Breast epithelium (tissue), 4 donors: ENCODE measurements at places on chromosomes 6 and 20. TPM values are rescaled to one million over a fixed set of nuclear protein-coding genes. Genes with fewer than 3 reads are reported as not detected.

The RNF39 gene
- 40.0 TPM for total RNA-seq

The DEFB132 gene
- total RNA-seq = 0.33 TPM

The BTNL2 gene
- total RNA-seq = not detected

The ETV7 gene
- total RNA-seq = 0.44 TPM

The LY6G6D gene
- not detected for total RNA-seq

The CTCFL gene
- not detected for total RNA-seq

The RAET1L gene
- total RNA-seq = not detected

The TREML2 gene
- under 0.01 TPM for total RNA-seq

The SNAI1 gene
- 0.80 TPM for total RNA-seq

The XKR7 gene
- total RNA-seq = not detected

The IMPG1 gene
- not detected for total RNA-seq

The PTPRK gene
- total RNA-seq = 77.0 TPM

The PGC gene
- not detected for total RNA-seq

The C20orf141 gene
- not detected for total RNA-seq

DNA sequence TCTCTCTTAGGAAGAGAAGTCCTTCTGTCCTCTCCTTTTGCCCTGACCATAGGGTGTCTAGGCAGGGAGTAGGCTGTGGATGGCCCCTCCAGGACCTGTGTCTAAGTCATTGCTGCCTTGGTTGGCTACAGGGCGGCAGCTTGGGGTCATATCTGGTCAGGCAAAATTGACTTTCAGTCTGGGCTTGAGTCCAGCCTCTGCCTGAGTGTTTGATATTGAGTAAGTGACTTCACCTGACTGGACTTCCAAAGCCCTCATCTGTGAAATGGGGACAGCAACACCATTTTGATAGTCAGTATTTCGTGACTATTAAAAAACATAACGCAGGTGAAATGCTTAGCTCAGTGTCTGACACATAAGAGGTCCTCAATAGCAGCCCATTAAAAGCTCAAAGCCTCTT, 4.6 kb downstream of the TGM3 start:
- DNase-seq = no peak

GRCh38 chr6:36019167-36019566, 5.3 kb downstream of the SLC26A8 start:
- DNase-seq = no peak

DNA sequence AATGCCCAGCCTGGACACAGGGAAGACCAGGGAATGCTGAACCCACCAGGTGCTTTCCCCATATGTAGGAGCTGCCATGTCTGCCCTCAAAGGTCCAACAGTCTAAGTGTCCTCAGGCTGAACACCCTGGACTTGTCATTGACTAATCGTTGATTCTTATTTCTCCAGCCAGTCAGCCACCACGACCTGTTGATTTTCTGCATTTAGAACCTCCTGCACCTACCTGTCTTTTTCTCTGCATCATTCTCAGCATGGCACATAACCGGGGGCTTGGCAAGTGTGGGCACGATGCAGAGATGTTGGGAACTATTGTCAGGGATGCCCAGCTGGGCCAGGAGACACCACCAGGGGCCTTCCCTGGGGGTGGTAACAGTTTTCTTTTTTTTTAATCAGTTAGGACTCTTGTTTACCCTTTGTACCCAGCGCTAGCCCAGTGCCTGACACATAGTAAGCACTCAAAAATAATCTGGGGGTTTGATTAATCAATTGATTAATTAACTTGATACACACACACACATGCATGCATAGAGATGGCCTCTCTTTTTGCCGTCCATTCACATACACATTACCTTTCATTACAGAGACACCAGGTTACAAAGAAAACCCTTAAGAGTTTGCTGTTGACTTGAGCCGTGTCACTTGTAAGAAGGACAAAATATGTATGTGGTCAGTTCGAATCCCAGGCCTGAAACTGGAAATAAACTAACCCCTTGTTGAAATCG, 29.0 kb upstream of the SCUBE3 start:
- no peak for DNase-seq

DNA sequence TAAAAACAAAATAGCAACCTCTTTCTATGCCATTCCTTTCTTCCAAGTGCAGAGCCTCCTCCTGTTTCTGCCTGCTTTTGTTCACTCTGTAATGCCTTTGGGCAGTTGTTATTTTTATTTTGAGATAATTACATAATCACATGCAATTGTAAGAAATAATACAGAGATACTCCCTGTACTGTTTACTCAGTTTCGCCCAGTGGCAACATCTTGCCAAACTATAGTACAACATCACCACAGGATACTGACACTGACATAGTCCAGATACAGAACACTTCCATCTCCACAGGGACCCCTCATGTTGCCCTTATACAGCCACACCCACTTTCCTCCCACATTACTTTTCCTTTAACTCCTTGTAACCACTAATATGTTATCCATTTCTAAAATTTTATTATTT, 59.7 kb downstream of the BANF2 start:
- no peak for DNase-seq

GRCh38 chr6:6024220-6024619, 17.5 kb upstream of the NRN1 start:
- DNase-seq = no peak

- no peak for DNase-seq
These were observed 16.6 kb upstream of the CCND3 start for GRCh38 chr6:41958022-41958856.

- peak; percentile 50 for DNase-seq
These were observed 37.4 kb downstream of the COX4I2 start for GRCh38 chr20:31674895-31675827.

- no peak for DNase-seq
These were observed 304.2 kb downstream of the ADGRG6 start for GRCh38 chr6:142605922-142606485.

DNA sequence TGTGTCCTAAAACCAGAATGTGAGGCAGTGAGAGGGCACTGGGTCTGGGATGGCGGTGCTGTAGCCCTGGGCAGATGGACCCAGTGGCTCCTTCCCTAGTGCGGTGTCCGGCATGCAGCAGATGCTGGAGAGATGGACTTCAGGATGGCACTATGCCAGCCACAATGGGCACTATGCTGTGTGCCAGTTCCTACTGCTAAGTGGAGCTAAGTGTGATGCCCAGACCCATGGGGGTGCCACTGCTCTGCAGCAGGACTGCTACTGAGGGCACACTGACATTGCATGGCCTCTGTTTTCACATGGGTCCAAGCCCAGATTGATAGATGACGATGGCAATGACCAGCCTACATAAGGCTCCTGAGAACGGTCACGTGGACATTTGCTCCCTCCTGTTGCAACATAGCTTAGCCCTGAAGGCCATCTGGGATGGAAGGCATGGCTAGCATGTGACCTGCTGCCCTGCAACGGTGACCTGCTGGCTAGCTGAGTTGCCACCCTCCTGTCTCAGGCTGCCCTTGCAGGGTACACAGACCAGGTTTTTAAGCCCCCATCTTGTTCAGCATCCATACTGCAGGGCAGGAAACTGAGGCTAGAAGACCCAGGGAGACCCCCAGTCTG, 31.3 kb upstream of the KCNK16 start:
- DNase-seq = no peak

DNA sequence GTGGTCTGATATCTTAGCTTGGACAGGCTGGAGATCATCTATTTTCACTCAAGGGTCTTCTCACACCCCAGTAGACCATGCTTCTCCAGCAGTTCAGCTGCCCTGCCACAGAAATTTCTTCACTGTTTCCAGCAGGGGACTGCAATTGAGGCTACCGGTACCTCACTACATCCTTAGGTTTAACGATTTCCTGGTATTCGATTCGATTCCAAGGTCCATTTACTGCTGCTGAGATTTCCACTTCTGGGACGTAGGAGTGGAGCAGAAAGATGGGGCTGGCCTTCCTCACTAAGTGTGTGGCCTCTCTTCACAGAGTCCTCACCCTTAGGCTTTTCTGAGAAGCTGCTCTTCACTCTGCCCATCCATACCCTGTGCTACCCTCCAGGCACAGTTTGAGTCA, 6.2 kb downstream of the VPS16 start:
- no peak for DNase-seq

DNA sequence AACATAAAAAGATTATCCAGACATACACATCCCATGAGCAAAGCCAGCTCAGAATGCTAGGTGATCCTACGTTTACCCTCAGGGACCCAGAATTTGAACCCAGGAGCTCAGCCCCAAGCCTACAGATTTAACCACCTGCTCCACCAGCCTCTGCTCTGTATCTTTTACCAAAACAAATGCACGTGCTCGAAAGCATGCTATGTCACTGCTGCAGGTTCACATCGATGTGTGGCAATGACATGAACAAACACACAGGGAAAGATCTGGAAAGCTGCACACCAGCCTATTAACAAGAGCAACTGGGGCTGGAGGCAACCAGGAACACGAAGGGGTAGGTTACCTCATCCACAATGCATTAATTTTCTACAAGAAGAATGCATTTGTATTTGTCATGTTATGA, 32.1 kb downstream of the PREX1 start:
- DNase-seq = no peak

GRCh38 chr6:131226459-131227157, 91.3 kb downstream of the AKAP7 start:
- DNase-seq = no peak

DNA sequence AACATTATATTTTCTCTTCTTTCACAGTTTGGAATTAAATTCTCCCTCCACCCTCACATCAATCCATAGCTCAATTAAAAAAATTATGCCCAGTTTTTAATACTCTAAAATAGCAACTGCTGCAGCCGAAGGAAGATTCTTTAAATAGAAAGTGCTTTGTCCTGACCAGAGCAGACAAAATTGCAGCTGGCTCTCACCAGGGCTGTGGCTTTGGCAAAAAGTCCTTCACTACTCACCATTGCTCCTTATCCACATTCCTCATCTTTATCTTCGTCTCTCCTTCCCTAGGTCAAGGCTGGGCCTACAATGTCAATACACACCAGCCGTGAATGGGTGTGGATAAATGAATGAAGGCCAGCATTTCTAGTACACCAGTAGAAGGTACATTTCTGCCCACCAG, 107.9 kb upstream of the VGLL2 start:
- DNase-seq = no peak

DNA sequence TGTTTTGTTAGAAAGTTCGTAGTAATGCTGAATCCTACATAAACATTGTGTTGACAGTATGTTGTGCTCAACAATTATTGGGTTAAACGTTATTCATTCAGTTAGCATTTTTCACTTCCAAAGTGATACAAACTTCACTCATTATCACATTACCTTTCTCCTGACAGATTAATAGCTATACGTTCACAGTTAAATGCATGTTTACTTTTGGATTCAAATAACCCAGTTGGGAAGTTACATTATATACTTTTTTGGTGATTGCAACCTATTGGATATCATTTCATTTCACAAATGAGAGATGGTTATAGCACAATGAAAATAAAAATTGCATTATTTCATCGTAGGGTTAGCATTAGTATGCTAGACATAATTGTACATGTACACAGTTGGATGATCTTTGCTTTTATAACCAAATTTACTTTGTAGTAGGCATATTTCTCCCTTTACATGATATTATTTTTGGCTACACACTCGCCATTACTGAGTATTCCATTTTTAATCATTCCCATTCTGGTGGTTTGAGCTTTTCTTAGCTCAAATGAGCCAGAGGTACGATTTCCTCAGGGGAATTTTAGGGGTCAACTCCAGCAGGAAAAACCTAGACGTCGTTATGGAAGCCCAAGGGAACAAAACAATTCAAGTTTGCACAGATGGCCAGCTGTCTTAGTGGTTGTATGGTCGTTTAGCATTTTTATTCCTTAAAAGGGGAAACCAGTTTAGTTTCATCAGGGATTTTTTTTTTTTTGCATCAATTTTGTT, 2.1 kb upstream of the HIVEP1 start:
- DNase-seq = no peak

GRCh38 chr6:157322792-157323254, 496 bp downstream of the TMEM242 start:
- DNase-seq = no peak

GRCh38 chr20:19742974-19743639, 15.0 kb upstream of the RIN2 start:
- no peak for DNase-seq

- no peak for DNase-seq
These were observed 440.2 kb upstream of the FLRT3 start for GRCh38 chr20:14777591-14777990.

- no peak for DNase-seq
These were observed 198.3 kb downstream of the JARID2 start for GRCh38 chr6:15444081-15444731.

- no peak for DNase-seq
These were observed 102.0 kb downstream of the HS3ST5 start for GRCh38 chr6:114240796-114241195.

GRCh38 chr6:147040121-147040910, 163.9 kb upstream of the STXBP5 start:
- no peak for DNase-seq

GRCh38 chr20:41349266-41349665, 8.6 kb downstream of the LPIN3 start:
- no peak for DNase-seq

- DNase-seq = no peak
These were observed 224.7 kb downstream of the PLCB1 start for GRCh38 chr20:8356806-8357205.
